Hematopoietic multipotent progenitor cell treated with erythropoietin and hydrocortisone succinate and interleukin-3 and kit ligand, for 8 days (in vitro differentiated cells): ENCODE measurements at places on chromosomes 2 and 18.

DNA sequence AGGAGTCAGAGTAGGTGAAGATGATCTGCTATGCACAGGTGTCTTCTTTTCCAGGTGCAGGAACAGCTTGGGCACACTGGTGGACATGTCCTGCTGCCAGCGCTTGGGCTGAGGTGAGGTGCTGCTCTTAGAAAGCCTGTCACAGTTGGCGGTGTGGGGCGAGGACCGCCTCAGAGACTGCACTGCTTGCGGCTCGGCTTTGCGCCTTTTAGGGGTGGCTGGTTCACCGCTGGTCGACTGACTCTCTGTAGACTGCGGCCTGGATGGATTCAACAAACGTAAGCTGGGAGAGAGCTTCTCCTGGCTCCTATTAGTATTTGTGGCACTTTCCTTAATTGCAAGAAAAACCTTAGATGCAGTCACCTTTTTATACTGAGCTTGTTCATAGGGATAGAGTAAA, 1.7 kb downstream of the MSL3B start:
- DNase-seq, result no peak

DNA sequence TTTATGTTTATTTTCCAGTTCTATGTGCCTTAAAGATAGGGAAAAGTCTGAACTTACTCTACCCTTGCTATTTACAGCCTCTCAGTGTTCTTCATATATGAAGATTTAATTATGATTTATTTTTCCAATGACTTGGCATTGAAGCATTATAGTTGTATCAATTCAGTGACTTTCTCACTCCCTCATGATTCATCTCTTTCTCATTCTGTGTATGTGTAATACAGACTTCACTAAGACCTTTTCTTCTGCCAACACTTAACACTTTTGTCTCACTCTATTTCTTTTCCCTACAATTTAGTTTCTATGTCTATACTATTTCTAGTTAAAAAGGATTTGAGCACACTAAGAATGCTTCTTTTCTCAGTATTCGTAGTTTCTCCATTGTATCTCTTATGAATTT, 1470.3 kb upstream of the ACVR2A start:
- DNase-seq, result no peak

DNA sequence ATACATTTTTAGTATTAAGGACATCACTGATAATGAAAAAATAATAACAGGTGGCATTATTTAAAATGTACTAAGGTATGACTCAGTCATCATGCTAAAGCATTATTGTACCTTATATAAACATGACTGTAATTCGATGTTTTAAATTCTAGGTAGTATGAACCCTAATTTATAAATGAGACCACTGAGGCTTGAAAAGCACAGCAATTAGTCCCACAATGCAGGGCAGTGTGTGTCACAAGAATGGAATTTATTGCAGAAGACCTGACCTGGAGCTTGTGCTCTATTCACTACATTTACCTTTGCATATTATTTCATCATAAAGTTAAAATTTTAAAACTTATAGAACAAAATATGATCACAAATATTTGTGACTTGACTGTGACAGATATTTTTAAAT, 358.5 kb upstream of the DSEL start:
- no peak for DNase-seq

DNA sequence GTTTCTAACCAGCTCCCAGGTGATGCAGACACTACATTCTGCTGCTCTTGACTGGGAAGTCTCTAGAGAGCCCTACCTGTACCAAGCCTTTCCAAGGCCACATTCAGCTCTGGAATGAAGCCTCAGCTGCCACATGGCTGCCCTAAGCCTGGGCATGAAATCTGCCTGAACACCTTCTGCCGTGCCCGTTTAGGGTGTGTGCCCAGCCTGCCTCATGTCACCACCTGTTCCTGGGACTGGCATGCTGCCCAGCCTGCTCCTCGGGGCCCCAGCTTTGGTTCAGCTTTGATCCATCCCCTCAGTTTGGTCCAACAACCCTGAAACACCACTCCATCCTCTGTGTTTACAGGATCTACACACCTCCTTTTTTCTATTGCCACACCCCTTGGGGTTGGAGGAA, 210.9 kb downstream of the L3MBTL4 start:
- no peak for DNase-seq

- DNase-seq, result no peak
These were observed 34.9 kb downstream of the SCN1A start for GRCh38 chr2:166092889-166093288.

GRCh38 chr2:230942371-230942770, 17.3 kb upstream of the GPR55 start:
- no peak for DNase-seq

GRCh38 chr18:21210278-21210677, 31.8 kb upstream of the GREB1L start:
- no peak for DNase-seq

- no peak for DNase-seq
These were observed 26.9 kb downstream of the MYO1B start for GRCh38 chr2:191272064-191272463.

DNA sequence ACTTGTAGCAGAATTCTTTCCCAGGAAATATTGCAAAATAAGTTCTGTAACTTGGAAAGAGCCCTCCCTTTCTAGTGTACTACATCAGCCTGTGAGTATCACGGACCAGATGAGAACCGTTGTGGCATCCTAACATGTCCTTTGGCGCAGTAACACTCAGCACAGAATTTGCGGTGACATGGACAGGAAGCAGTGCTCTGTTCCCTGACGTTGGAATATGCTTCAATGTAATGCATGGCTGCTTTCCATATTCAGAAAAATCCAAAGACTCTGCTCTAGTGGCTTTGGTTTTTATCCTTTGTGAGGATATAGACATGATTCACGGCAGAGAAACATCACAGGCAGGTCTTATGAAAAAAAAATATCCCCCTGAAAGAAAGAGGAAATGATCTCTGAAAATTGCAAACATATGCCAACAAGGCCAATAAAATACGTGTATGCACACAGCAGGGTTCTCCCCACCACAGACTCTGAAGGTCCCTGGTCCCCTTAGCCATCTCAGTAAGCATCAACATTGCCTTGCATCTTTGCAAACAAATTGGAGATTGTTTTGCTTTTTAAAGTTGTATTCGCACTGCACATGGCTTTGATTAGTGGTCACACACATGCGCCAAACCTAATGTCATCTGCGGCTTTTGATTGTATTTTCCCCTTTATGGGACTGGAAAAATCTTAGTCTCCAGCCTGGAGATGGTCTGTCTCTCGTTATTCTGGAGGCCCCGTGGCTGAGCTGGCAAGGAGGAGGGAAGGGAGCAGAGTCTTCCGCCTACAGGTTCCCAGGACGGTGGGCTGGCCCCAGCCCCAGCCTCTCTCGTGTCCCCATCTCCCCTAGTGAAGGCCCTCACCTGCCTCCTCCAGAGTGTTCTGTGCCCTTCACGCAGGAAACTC, 122.9 kb downstream of the COPS8 start:
- no peak for DNase-seq

GRCh38 chr2:112927745-112928144, 16.8 kb downstream of the IL37 start:
- no peak for DNase-seq

DNA sequence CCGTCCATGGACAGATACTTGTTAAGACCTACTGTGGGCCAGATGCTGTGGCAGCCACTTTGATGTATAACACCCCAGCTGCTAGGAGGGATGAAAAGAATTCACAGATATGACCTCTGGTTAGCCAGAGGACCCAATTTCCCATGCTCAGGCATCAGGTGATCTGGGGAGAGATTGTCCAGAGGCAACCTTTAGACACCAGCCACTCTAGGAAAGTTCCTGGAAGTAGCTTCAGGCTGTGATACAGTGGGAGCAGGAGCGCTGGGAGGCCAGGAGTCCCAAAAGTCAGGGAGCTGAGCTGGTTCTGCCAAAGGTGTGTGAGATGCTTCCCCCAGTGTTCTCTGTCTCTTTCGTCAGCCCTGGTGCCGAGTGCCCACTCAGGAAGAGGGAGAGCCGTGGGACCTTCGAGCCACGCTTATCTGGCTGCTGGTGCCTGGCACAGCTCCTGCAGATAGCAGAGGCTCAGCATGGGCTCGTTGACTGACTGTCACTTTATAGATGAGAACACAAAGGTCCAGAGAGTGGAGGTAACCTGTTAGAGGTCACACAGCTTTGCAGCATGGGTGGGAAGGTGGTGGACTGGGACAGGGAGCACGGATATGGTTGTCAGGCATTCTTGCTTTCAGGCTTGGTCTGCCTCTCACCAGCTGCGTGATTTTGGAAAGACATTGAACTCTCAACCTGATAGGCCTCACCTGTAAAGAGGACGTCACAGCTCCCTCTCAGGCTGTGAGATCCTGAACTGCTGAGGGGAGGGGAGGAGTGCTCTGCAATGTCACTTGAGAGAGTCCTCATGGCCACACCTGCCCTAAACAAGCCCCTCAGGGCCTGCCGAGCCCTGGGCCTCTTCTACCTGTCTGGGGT, 7.8 kb upstream of the RALB start:
- DNase-seq, result no peak

GRCh38 chr2:176115883-176116813, at the start of gene HOXD10:
Gene HOXD10, plus strand, starts transcription at chr2:176116778. Its CDS starts 56 bp downstream, at chr2:176116834.
- DNase-seq, result no peak

DNA sequence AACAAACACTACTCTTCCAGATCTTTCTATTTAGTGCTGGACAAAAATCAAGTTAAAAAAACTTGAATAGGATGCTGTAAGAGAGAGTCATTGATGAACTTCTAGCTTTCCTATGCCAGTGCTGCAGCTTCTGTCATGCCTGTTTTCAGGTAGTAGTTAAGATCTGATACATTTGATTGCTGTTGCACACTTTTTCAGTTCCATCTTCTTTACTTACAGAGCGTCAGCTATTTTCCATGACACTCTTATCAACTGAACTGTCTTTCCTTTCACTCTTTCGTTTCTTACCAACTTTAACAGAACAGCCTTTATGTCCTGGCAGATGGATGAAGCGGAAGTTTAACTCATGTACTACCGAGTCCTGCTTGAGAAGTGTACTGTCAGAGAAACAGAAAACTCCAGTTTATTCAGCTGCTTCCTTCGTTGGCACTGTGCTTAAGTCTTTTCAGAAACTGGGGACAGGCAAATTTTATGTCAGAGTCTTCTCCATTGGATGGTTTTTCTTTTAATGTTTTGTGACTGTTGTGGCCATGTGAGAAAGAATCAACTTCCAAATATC, 145.9 kb upstream of the KLHL14 start:
- DNase-seq, result no peak

DNA sequence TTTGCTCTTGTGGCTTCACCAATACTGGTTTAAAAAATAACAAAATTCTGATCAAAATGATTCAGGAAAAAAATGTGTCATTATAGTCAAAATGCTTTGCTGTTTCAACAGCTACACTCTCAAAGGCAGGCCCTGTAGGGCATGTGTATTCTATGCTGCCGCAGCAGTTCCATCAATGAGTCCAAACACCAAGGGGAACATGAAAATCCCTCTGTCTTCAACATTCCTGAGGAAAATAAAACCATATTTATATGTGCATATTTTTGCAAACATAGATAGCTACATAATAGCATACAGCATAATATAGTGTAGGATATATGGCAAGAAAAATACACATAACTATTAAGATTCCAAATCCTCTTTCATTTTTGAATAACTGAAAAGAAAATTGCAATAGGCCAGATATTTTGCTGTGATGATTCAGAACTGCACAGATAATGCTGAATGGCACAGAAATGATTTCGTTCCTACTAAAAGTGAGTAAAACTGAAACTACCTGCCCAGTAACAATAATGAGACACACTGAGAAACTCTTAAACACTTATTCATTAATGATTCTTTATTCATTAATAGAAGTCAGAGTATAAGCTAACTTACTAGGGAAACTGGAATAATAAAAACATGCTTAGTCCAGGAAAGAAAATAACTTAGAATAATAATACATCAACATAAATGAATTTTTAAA, 343.8 kb downstream of the SUCLG1 start:
- DNase-seq, result no peak

DNA sequence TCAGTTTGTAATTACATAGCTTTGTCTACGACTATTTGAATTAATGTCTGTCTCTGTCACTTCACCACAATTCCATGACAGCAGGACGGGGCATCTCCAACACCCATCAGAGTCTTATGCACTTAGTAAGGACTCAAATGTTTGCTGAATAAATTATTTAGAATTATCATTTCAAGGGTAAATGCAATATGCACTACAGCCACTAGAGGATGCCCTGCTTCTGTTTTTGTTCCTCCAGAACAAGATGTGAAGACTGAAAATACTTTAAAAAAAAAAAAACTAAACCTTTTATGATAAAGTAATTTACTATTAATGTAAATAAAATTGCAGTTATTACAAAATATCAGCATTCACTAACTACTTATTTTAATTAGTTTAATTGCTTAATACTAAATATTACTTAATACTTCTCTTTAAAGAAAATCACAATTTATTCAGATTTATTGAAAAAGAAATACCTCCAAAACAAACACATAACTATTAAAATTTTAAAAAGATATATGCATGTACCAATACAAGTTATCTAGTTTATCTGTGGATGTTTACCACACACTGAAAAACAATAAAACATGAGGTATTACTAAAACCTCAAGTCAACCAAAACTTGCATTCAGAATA, 3.2 kb downstream of the PIGN start:
- DNase-seq, result peak; percentile 74

- DNase-seq, result no peak
These were observed 202.7 kb downstream of the EIPR1 start for GRCh38 chr2:3174626-3175567.

DNA sequence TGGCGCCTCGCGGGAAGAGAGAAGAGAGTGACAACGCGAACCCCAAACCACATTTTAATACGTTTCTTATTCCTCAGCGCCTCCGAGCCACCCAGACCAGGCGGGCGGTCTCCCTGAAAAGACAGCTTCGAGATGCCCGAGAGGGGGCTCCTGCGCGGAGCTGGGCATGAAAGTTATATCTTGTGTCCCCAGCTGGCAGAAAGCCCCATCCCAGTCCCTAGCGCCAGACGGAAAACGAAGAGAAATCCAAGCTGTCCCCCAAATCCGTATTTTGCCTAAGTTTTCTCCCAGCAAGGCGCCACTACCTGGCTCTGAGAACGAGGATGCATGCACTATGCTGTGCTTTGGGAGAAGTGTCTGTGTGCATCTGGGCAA, 797 bp downstream of the NXPH2 start:
- no peak for DNase-seq

DNA sequence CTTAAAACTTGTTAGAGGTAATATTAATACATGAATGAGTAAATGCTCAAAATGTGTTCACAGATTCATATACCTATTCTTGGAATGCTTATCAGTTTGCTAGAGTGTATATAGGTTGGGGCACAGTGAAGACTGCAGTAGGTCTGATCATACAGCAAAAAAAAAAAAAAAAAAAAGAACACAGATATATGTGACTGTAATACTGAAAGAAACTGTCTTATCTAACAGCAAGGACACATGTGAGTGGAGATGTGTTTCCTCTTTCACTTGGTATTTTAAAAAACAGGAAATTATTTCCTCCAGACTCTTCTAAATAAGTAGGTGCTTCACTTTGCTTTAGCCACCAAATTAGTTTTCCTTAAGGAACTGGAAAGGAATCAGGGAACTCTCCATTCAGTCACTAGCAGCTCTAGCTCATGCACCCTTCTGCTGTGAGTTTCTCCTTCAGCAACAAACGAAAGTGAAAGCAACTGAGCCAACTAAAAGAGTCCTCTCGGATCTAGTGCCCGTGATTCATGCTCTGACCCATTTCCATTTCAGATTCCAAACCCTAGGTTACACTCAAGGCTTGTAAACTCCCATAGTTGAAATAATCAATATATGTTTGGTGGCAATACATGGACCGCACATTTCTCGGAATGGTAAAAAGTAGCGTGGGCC, 98.5 kb downstream of the DSEL start:
- DNase-seq, result peak; percentile 30

GRCh38 chr18:49273241-49273880, 187.1 kb downstream of the DYM start:
- DNase-seq, result no peak
